Activated naive CD4-positive, alpha-beta T cell (primary cell): ENCODE measurements at places on chromosomes 16 and 17.

- DNase-seq = no peak
Observed at GRCh38 chr17:79825580-79825921, 13.7 kb downstream of the CBX4 start.

- DNase-seq = no peak
Observed at GRCh38 chr16:10181196-10182162, 749 bp downstream of the GRIN2A start.

DNA sequence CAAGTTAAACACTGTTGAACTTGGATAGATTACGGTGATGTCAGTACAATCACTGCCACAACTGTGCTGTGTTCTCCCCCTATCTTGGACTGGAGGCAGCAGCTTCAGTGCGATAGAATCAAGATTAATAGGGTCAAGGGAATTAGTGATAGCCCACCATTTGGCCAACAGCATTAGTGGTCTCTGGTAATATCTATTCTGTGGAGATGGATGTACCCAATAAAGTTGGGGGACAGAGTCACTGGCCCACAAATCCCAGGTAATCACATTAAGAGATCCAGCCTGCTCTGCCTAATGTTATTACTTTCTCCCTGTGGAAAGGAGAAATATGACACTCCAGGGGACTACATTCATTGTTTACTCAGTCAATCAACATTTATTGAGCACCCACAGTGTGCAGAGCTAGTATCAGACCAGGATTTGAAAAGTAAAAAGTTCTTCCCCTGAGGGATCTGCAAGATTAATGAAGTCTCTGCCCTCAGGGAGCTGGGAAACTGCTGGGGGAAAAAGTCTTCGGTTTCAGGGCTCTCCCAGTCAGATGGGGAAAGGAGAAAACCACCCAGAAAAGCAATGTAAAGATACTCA is 23.6 kb upstream of the ATP5MC1 start:
- DNase-seq = no peak

GRCh38 chr17:43878260-43879175 is 28.8 kb downstream of the MPP2 start:
- peak; percentile 41 for DNase-seq

DNA sequence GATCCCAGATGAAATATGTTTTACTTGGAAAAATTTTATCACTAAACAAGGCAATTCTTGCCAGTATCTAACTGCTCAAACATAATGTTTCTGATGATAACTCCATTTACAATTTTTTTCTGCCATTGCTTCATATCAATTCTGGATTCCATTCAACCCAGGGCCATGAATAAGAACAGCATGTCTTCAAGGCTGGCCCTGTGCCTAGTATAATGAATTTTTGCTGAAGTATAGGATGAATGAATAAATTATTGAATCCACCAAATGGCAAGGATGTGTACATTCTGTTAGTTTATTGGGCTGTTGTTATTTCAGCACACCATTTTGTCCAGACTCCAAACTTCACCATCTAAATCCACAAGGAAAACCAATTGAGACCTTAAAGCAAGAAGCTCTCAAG is 414.7 kb downstream of the HS3ST3B1 start:
- no peak for DNase-seq

DNA sequence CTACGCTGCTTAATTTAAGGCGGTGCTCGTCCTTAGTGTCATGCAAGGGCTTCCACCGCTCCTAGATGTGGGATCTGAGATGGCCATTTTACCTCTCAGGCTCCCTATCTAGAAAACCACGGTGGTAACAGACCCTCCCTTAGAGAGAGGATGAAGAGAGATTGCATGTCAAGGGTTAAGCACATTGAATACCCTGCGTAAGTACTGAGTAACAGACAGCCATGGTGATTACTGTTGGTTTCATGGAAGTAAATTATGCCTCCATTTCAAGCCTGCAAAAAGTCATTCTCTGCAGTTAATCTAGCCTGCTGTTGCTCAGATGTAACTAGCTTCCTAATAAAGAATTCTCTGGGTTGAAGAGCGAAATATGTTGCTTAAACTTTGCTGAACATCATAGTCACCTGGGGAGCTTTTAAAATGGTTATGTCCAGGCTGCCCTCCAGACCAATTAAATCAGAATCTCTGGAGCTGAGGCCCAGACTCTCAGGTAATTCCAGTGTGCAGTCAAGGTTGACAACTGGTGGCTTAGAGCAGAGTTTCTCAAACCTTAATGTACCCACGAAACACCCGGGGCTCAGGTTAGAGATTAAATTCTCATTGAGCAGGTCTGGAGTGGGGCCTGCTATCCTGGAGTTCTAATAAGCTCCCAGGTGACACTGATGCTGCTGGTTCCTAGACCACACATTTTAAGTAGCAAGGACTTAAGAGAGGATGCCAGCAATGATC is 167.1 kb downstream of the SNX29 start:
- DNase-seq = no peak

GRCh38 chr17:37610971-37611370 is 1.8 kb upstream of the SYNRG start:
- DNase-seq = no peak

DNA sequence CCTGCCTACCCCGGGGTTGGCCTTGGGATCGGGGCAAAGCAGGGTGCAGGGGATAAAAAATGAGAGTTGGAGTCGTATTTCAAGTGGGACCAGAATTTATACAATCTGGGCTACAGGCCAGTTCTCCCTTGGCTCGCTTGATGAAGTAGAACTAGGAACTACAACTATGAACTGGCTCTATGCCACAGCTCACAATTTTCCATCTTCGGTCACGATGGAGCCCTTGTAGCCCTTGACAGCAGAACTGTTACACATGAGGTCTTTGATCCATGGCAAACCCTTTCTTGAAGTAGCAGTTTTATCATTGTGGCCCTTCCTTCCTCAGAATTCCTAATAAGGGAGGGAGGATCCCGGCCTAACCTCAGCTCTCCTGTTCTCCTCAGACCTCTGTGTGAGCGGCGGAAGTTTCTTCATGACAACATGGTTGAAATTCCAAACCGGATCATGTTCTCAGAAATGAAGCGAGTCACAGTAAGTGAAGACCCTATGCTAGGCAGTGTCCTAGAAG is 17.1 kb downstream of the LIG3 start:
- DNase-seq = no peak

GRCh38 chr16:69240331-69240730 is 53.4 kb downstream of the SNTB2 start:
- no peak for DNase-seq

DNA sequence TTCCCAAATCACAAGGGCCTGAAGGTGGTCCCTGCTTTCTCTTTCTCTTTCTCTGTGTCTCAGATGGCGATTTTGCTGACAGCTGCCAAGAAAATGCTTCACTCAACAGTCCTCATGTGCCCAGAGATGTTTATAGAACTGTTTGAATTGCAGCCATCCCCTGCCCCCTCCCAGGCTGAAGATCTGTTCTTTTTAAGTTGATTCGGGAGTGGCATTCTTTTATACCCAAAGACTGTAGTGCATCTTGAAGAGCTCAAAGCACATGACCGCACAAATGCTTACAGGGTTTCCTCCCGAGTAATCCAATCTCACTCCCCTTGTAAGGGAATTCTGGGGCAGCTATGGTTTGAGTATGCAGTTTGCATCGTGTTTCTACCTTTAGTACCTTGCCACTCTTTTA is 75.7 kb downstream of the SEC14L1 start:
- DNase-seq = no peak

DNA sequence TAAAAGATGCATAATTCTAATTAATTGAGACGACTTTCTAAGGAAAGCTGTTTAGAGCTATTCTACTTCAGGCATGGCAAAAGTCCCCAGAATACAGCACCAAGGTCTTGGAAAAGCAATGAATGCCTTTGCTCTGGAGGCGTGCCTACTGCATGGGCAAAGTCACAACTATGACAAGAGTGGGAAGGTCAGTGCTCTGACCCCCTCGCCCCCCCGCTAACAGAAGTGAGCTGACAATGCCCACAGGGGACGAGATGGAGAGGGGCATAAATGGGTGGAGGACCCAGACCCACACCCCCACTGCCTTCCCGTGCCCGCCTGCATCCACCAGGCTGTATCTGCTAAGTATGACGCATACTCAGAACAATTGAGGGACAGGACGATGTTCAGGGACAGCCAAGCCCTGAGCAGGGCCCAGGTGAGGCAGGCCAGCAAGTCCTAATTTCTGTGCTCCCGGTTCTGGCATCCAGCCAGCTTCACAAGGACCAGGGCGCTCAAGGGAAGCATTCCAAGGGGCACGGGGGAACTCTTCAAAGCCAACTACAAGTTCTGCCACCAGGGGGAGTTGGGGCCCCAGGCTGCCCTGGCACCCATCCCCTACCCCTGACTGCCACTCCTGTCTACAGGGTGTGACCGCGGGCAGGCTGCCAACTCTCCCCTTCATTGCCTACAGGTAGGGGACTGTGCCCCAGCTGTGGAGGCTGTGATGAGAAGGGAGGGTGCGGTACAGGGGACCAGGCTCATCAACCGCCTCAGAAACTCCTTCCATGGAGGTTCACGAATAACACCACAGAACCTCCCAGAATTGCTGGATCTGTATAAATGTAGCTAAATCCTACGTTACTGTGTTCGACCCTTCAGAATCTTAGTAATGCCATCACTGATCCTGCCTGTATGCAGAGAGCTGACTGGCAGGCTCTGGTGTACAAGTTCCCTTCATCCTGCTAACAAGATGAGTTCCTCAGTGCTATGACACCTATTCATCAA is 20.8 kb downstream of the NPRL3 start:
- peak; percentile 18 for DNase-seq

DNA sequence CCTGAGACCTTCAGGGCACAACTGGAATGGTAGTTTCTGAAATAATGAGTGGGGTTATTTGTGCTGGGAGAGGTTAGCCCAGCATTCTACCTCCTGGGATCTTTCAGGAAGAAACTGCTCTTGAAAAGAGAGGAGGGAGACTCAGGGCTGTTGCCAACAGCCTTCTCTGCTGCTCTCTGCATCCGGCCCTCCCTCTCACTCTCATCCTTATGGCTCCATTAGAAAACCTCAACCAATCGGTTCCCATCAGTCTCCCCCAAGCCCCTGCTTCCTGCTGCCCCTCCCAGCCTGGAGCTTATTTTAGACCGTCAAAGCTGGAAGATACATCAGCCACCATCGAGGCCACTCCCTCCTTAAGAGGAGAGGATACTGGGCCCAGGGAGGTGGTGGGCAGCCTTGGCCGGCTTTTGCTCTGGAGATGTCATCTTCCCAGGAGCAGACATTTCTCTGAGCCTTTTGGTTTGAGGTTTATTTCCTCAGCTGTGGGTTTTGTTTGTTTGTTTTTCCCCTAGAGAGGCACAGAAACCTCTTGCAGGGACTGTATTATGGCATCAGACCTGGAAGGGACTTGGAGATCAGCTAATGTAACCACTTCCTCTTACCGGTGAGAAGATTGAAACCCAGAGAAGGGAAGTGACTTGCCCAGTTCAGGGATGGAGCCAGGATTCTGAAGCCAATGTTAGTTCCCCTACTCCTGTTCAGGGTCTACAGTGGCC is 2.7 kb downstream of the MPRIP start:
- DNase-seq = no peak

DNA sequence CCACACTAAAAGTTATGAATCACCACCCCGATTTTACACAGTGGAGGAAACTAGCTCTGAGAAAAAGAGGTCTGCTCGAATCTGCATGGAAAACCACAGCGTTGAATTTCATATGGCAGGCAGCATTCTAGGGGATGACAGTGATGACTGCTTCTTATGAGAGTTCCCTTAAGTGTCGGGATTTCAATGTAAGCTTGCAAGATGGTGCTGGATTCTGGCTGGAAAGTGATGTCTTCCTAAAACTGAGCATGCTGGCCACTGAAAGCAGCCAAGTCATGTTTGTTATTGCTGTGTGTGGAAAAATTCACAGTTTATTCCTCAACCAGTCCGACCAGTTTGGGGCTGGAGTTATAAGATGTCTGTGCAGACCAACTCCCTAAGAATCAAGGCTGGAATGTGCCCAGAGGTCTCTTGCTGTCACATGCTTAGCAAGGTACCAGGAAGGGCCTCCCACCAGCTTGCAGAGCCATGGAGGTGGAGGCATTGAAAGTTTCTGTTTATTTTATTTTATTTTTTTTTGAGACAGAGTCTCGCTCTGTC is 37.2 kb upstream of the GAN start:
- DNase-seq = no peak

GRCh38 chr17:72030067-72030899 is 90.5 kb upstream of the SOX9 start:
- DNase-seq = no peak

DNA sequence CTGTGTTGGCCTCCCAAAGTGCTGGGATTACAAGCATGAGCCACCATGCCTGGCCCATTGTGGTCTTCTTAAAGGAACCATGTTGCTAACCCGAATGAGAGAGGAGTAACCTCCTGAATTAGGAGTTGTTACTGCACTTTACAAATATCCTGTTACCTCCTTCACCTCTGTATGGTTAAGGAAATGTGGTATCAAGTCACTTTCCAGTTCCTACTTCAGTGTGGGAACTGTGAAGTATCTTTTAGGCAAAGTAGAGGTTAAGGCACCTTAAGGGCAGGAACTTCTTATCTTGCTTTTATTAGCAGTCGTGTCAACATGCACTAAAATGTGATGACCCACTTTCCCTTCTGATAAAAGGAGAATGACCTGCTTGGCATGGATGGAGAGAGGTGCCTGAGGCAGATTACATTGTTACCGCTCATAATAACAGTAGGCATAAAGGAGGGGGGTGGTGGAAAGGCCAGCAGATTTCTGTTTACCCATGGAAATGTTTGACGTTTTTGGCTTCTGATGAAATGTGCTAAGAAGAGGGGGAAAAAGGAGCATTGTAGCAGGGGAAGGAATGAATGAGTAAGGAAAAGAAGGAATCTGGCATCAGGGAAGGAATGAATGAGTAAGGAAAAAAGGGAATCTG is 28.5 kb downstream of the FTO start:
- no peak for DNase-seq

DNA sequence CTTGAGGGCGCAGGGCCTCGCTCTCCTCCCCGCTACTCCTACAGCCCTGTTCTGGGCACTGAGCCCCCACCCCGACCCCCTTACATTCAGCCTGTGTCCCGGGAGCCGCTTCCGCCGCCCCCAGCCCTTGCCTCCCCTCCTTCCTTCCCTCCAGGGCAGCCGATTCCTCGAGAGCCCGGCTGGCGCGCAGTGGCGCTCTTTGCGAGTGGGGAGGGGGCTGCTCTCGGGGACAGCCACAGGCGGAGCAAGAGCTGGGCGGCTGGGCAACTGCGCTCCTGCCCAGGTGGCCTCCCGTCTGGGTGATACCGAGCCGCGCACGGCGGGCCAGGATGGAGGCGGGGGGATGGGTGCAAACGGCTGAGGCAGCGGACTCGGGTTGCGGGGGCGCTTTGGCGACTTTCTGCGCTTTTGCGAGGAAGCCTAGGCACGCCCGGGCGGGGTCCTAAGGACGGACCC is 1.2 kb downstream of the MMP15 start:
- DNase-seq = no peak

GRCh38 chr17:82065193-82065637 is 389 bp downstream of the DUS1L start:
- no peak for DNase-seq

GRCh38 chr16:3787924-3788661 is 70.8 kb upstream of the TRAP1 start:
- no peak for DNase-seq

- no peak for DNase-seq
Observed at GRCh38 chr16:84535408-84535807, 30.9 kb upstream of the MEAK7 start.

GRCh38 chr16:81696166-81696960 is 82.7 kb upstream of the PLCG2 start:
- DNase-seq = no peak
